Stimulated activated CD8-positive, alpha-beta memory T cell treated with anti-CD3 and anti-CD28 coated beads, Interleukin-12 subunit alpha, Interleukin-12 subunit beta, amount 100 ng/mL, for 4 hours (primary cell): ENCODE measurements at places on chromosomes 16 and 17.

- DNase-seq = no peak
These were observed 339.8 kb upstream of the TNRC6C start for GRCh38 chr17:77618731-77619130.

- no peak for DNase-seq
These were observed 18.9 kb downstream of the C16orf54 start for GRCh38 chr16:29726845-29727377.

GRCh38 chr17:77164483-77165091, 23.8 kb downstream of the SEC14L1 start:
- no peak for DNase-seq

- no peak for DNase-seq
These were observed 12.8 kb downstream of the CDH16 start for GRCh38 chr16:66905633-66906539.

- no peak for DNase-seq
These were observed 142.9 kb downstream of the C16orf78 start for GRCh38 chr16:49516382-49517036.

GRCh38 chr17:63132459-63132911, 166.4 kb downstream of the TANC2 start:
- no peak for DNase-seq

DNA sequence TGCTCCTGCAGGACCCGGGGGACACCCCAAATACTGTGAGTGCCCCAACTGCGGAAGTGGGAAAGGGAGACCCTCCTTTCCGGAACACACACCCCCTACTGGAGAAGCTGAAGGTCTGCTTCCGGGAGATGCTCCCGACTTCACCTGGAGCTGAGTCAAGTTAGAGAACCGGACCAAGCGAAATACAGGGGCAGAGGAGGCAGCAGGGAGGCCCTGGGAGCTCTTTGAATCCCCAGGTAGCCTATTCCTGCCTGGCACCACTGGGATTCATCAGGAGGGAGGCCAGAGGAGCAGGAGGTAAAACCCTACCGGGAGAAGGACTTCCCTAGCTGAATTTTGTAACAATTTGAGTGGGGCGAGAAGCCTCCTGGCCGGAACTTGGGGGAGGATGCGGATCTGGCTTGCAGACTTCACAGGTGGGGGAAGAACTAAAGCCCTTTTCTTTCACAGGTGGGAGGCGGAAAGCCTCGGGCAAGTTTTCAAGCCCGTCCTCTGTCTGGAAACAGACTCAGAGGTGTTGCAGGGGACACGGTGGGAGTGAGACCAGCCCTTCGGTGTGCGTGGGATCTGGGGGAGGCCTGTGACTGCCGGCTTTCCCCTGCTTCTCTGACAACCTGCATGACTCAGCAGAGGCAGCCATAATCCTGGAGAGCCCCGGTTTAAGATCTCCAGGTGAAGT, 22.4 kb upstream of the TEKT1 start:
- DNase-seq = no peak

- no peak for DNase-seq
These were observed 15.5 kb downstream of the NEUROD2 start for GRCh38 chr17:39591958-39592954.

GRCh38 chr17:13114601-13115031, 96.8 kb upstream of the ELAC2 start:
- DNase-seq = no peak

- no peak for DNase-seq
These were observed 28.4 kb upstream of the HLF start for GRCh38 chr17:55236316-55236715.

DNA sequence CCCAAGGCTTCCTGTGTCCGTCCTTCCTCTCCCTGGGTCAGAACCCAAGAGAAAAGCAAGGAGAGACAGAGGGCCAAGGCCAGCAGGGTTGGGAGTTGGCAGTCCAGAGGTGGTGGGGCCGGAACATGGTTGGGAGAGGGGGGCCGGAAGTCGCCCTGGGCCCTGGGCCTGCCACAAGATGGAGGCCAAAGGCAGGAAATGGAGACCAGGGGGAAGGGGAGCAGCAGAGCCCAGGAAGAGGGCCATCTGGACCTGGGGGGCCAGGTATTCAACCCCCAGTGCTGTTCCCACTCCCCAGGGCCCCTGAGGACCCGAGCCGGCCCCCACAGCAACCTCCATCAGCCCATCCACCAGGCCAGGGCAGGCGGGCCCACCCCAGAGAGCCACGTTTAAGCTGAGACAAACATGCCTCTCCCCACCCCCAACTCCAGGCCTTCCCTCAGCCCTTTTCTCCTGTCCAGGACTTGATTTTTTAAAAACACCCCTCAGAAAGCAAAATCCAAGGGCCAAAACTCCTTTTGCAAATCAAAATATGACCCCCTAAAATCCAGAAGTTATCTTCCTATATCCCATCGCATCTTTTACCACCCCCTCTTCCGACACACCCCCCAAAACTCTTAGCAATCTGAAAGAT, 4.4 kb upstream of the BCL6B start:
- DNase-seq = no peak

DNA sequence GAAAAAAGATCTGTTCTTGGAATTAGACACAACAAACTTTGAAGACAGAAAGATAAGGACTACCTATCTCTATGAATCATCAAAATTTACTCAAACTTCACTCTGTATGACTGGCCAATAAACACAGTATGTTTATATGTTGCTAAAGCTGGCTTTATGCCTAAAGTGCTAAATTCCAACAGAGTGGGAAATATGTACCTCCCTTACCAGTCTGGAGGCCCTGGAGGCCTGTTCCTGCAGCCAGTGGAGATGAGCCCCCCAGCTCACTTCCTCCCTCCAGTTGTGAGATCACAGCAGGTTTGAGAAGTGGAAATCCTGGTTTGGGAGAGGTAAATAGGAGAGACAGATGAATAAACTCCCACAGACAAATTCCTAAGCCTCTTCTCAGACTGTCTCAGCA, 9.0 kb downstream of the ZNF23 start:
- no peak for DNase-seq

DNA sequence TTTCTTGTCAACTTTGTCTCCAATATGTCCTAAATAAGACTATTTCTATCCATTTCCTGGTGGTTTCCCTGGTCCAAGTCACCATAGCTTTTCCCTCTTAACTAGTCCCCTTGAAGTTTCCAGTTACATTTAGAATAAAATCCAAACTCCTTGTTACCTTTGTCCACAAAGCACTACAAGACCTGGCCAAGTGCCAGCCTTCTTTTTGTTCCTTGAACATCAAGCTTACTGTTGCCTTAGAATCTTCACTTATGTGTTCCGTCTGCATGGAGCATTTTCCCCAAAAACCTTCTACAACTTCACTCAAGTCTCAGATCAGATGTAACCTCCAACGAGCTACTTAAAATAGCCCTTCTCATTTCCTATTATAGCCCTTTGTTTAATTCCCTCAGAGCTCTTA, 101.4 kb downstream of the ITFG1 start:
- DNase-seq = no peak

GRCh38 chr16:51755039-51755501, 604.0 kb upstream of the SALL1 start:
- no peak for DNase-seq

- no peak for DNase-seq
These were observed 58.2 kb downstream of the IGF2BP1 start for GRCh38 chr17:49055181-49055927.

GRCh38 chr17:80732268-80732667, 187.6 kb downstream of the RPTOR start:
- DNase-seq = no peak

GRCh38 chr16:82370282-82370681, 200.3 kb upstream of the MPHOSPH6 start:
- DNase-seq = no peak

DNA sequence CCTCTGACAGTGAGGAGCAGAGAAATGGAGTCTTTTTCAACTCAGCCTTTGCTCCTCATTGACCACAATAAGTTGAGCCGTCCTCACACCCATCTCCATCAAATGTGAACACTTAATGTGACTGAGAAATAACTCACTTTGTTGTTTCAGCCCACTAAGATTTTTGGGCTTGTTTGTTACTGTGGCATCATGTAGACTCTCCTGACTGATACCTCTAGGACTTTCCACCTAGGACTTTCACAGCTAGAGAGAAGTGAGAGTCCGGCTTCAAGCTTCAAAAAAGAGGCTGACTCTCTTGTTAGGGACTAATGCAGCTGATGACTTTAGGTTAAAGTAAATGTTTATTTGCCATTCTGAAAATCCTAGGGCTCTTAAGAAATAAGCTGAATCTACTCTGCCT, 435.0 kb downstream of the TMEM114 start:
- no peak for DNase-seq

DNA sequence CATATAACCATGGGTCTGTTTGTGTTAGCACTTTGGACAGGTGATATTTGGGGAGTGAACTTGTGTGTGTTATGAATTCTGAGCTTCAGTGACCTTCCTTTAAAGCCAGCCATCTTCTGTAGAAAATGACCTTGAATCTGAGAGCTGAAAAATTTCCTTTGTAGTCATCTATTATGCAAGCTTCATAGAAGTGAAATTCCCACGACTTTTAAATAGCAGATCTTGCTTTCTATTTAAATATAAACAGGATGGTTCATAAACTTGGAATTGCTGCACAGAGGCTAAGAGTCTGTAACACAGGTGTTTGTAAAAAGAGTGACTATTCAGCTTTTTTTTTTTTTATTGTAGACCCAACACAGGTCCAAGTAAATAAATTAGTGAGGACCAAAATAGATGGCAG, 85.5 kb downstream of the MARCHF10 start:
- no peak for DNase-seq

GRCh38 chr17:72763981-72764380, 328.5 kb downstream of the SLC39A11 start:
- no peak for DNase-seq

- no peak for DNase-seq
These were observed 10.6 kb downstream of the IRX3 start for GRCh38 chr16:54275956-54276355.

- no peak for DNase-seq
These were observed 38.1 kb downstream of the MRC2 start for GRCh38 chr17:62665599-62665998.
